HT-29 (cell line): ENCODE measurements at places on chromosomes 11 and 22. TPM values are rescaled to one million over a fixed set of nuclear protein-coding genes. Genes with fewer than 3 reads are reported as not detected.

DDIAS gene
- 5.2 and 5.7 TPM in 2 replicates for total RNA-seq

POLD3 gene
- total RNA-seq, result 17.8 and 18.4 TPM in 2 replicates

ADM2 gene
- 2.2 and 4.2 TPM in 2 replicates for total RNA-seq

ANKK1 gene
- not detected in 2 replicates for total RNA-seq

BATF2 gene
- total RNA-seq, result 1.6 and 2.5 TPM in 2 replicates

TRPM5 gene
- 1.7 and 1.8 TPM in 2 replicates for total RNA-seq

PLEKHA7 gene
- total RNA-seq, result 57.5 and 70.8 TPM in 2 replicates

DNA sequence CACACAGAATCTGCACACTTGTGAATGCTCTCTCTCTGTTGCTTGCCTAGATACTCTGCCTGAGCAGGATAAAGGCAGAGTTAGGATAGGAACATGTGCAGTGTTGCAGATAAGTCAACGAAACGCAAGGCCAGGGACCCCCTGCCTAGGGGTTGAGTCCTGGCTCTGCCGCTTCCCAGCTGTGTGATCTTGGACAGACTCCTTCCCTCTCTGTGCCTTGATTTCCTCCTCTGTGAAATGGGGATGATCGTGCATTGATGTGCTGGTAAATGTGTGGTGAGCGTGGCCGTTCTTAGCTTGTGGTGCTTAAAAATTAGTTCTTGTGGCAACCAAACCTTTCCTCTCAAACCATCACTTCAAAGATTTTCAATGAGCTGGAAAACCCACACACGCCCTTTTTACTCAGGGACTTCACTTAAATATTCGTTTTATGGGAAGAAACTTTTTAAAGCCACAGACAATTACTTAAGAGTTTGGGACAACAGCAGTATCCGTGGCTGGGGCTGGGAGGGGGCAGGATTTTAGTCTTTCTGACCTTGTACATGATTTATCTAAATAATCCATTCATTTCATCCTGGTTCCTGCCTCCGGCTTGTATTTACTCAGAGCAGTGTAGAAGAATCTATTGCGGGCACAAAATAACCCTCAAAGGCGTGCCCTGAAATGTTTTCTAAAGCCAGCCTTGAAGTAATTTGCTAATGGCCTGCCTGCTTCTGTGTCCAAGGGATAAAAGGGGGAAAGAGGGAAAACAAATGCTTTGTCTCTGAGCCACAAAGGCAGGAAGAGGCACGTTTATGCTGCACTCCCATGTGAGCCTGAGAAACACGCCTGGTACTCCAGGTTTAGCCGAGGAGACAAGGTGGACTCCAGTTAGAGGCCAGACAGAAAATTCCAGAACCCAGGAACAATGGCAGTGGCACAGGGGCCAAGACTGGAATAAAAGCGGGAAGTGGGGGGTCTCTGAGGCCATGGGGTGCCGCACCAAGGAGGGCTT, 85.0 kb upstream of the CRYBB3 start:
- DNase-seq, result no peak

GRCh38 chr11:43947003-43947500, 4.6 kb downstream of the C11orf96 start:
- DNase-seq, result peak; percentile 40

- DNase-seq, result no peak
These were observed 173.4 kb downstream of the NCAM1 start for GRCh38 chr11:113134626-113135025.

DNA sequence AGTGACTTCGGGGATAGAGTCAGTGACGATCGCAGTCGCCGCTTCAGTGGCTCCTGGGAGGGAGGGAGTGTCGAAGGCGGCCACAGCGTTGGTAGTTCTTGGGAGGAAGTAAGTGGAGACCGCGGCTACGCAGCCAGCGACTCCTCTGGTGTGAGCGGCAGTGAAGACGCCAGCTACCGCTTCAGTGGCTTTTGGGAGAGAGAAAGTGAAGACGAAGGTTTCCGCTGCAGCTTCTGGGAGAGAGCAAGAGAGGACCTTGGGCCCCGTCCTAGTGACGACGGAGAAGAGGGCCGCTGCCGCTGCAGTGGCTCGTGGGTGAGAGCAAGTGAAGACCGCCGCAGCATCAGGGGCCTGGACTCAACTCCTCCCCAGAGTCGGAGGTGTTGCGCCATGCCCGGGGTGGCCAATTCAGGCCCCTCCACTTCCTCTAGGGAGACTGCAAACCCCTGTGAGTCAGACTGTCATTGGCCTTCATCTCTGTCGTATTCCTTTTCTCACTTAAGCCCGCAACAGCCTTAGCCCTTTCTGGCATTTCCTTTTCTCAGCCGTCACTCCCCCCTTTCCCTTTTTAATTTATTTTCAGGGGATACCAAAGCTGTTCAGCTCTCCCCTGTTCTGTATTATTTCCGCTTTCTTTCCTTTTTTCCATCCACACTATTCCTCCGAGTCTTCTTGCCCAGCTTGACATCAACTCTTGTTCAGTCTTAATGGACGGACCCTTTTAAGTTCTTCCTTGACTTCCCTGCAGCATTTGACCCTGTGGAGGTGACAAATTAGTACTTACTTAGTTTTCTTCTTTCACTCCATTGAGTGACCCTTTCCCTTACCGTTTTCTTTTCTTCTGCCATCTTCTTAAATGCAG, 1.0 kb downstream of the ANKRD42 start:
- peak; percentile 66 for DNase-seq

- no peak for DNase-seq
These were observed 439.4 kb upstream of the ARHGAP42 start for GRCh38 chr11:100247704-100248103.

- DNase-seq, result no peak
These were observed 11.5 kb downstream of the RIC8A start for GRCh38 chr11:218815-219593.

- no peak for DNase-seq
These were observed 102.7 kb upstream of the PARVA start for GRCh38 chr11:12274558-12275197.

- DNase-seq, result peak; percentile 89
These were observed 21.9 kb downstream of the IGSF9B start for GRCh38 chr11:133934599-133935550.

GRCh38 chr22:28329186-28330073, 350.2 kb downstream of the TTC28 start:
- no peak for DNase-seq

GRCh38 chr22:36772451-36772850, 3.5 kb downstream of the IFT27 start:
- DNase-seq, result no peak

DNA sequence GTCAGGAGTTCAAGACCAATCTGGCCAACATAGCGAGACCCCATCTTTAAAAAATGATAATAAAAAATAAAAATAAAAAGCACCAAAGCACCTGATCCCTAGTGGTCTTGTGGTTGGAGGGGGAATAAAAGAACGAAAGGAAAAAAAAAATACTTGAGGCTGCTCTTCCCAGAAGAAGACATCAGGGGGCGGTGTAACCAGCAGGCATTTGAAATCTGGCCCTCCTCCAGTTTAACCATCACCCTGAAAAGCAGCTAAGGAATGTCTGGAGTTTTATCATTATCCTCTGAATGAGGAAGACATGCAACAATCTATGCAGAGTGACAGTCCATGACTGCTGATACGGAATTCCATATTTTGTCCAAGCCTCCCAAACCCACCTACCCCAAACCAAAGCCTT, 5.6 kb upstream of the KCTD17 start:
- no peak for DNase-seq

DNA sequence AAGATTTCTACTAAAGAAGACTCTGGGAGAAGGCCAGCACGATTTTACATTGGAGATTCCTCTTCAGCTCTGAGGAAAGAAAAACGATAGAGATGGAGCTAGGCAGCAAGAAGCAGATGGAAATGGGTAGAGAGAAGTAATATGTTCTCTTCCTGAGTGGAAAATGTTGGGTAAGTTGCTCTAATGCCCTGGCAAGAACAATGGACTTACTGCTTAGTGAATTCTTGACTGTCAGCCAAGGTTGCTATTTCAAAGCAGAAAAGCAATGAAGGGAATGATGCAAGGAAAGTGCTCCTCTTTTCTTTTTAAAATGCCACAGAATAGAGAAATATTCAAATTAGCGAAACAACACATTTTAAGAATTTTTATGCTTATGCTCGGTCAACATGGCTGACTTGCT, 38.4 kb upstream of the CWF19L2 start:
- DNase-seq, result no peak

DNA sequence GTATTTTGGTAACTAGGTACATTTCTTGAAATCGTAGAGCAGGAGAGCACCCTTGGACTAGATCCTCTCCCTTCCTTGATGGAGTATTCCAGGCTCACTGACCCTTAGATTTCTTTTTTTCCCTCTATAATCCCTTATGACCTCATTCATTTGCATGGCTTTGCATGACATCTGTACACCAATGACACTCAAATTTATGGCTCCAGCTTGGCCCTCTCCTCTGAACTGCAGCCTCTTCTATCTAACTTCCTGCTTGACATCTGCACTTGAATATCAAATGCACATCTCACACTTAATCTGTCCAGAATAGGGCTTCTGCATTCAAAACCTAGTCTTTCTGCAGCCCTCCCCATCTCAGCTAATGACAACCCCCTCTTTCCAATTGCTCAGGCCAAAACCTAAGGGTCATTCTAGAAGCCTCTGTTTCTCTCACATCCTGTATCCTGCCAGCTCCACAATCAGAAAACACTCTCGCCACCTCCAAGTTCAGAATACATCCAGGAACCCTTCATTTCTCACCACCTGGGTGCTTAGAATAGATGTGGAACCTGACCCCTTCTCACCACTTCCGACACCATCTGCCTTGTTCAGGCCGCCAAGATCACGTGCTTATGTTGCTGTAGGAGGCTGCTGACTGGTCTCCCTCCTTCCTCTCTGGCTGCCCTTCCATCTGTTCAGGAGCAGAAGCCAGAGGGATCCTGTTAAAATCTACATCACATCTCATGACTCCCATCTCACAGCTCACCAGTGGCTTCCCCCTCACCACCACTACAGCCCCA, 138.9 kb upstream of the MTNR1B start:
- no peak for DNase-seq

- DNase-seq, result no peak
These were observed 56.6 kb upstream of the DRD2 start for GRCh38 chr11:113531575-113532451.

- no peak for DNase-seq
These were observed 5.3 kb upstream of the ABCC8 start for GRCh38 chr11:17481905-17482304.

GRCh38 chr11:71501071-71501985, 25.7 kb upstream of the KRTAP5-7 start:
- DNase-seq, result no peak

- no peak for DNase-seq
These were observed 1.1 kb downstream of the APLP2 start for GRCh38 chr11:130070846-130071200.

DNA sequence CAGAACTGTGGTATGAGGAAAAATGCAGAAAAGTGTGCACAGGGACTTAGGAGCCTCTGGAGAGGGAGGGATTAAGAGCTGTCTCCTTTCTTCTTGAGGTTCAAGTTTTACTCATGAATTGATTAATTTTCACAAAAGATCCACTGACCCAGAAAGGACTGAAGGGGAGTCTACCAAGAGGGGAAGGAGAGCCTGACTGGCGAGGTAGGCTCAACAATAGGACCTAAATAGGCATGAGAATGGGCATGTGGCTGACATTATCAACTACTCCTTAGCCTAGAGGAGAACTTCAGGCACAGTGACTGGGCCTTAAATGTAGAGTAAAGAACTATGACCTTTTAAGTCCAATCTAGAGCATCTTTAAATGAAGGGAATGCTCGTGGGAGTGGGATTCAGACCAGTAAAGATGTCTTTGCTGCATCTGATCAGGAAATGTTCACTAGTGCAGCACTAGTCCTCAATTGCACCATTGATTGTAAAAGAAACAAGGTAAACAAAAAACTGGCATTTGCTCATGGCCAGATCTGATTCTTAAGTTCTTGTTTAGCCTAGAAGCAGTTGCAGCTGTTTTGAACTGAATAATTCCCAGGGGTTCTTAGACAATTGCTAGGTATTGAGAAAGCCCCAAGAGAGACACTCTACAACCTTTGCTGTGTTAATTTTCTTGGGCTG, 135.6 kb downstream of the RAB38 start:
- DNase-seq, result no peak

DNA sequence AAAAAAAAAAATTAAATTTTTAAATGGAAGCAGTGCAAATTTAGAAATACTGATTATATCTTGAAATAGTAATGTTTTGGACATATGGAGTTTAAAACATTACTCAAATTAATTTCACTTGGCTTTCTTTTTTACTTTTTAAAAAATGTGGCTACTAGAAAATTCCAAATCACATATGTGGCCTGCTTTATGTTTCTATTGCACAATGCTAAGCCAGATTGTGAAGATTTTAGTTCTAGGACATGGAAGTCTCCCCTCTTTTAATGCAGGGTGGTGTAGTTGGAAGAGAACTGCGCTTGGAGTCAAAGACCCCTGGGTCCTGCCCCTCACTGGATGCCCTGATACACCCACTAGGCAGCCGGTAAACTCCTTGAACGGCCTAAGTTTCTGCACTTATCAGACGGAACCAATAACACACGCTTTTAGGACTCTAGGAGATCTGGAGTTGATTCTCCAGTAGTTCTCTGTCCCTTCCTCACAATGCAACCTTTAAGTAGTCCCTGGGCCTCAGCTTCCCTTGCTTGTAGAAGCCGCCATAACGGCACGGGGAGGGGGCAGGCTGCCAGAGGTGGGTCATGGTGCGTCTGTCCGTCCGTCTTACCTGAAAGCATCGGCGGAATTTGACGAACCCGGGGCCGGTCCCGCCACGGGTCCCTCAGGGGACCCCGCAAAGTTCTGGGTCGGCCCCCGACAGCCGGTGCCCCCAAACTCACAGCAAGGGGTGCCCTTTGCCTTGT, 505 bp downstream of the FAM227A start:
- DNase-seq, result no peak
